Hindlimb muscle (tissue), 1 donor: ENCODE measurements at places on chromosomes 16 and 17.
A peak's percentile ranks its signal among the peaks of the same experiment; 100 is the strongest.

DNA sequence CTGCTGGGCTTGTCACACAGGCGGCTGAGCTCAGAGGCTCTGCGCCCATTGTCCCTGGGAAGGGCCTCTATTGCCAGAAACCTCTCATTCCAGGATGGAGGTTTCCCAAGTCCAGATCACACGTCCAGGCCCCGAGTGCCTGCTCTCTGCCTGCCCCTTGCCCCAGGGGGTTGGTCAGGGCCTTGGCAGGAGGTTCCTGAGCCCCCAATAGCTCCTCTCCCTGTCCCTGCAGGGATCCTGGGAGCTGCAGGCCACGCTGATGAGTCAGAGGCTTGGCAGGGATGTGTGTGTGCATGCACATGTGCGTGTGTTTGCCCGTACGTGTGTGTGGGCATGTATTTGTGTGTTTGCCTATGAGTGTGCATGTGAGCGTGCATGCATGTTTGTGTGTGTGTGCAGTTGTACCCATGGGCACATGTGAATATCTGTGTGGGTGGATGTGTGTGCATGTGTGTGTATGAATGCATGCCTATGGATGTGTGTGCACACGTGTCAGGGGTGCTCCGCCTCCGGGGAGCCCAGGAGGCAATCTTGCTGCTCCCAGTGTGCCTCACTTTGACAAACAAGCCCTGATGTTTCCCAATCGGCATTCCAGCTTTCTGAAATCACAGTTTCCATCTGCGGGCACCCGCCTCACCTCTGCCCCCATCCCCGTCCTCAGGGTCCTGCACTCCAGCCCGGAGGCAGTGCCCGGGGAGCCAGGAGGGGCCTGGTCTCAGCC, 98.4 kb upstream of the GSE1 start:
- peak; percentile 62 for DNase-seq

DNA sequence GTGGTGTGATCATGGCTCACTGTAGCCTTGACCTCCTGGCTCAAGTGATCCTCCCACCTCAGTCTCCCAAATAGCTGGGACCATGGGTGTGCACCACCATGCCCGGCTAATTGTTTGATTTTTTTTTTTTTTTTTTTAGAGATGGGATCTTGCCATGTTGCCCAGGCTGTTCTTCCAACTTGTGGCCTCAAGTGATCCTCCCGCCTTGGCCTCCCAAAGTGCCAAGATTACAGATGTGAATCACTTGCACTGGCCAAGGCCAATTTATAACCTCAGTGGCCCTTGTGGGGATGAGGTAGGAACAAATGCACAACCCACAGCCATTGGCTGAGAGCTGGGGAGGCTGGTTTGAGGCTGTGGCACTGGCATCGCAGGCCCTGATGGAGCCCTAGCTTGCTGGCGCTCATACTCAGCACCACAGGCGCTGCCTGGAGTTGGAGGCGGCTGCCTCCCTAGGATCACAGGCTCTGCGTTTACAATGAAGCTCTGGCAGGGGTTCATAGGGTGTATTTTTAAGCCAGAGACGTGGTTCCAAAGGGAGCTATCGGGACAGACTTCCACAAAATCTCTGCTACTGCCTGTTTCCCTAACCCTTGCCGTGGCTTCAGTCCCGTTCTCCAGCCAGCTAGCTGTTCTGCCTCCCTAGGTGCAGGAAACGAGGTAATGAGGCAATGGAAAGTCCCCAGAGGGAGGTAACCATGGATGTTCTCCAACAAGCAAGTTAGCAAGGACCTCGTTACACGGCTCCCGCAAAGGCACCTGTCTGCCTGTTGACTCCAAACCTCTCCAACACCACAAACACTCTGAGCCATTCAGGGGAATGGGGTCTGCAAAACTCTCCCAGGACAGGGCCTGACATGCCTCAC, 2.9 kb downstream of the ABCA3 start:
- DNase-seq = no peak

- no peak for DNase-seq
Measured at GRCh38 chr16:10824111-10824893, 5.7 kb upstream of the TVP23A start.

DNA sequence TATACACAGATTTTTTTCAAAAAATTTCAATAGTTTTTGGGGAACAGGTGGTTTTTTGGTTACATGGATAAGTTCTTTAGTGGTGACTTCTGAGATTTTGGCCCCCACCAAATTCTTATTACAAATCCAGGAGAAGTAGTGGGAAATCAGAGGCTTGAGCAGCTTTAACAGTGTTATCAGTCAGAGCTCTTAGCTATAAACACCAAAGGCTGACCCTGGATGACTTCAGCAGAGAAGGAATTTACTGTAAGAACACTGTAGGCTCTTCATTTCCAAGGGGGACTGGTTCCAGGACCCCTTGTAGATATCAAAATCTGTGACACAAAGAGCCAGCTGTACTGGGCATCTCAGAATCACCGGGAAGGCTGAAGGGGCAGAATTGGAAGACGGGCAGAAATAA, 17.8 kb downstream of the MPHOSPH6 start:
- DNase-seq = no peak

DNA sequence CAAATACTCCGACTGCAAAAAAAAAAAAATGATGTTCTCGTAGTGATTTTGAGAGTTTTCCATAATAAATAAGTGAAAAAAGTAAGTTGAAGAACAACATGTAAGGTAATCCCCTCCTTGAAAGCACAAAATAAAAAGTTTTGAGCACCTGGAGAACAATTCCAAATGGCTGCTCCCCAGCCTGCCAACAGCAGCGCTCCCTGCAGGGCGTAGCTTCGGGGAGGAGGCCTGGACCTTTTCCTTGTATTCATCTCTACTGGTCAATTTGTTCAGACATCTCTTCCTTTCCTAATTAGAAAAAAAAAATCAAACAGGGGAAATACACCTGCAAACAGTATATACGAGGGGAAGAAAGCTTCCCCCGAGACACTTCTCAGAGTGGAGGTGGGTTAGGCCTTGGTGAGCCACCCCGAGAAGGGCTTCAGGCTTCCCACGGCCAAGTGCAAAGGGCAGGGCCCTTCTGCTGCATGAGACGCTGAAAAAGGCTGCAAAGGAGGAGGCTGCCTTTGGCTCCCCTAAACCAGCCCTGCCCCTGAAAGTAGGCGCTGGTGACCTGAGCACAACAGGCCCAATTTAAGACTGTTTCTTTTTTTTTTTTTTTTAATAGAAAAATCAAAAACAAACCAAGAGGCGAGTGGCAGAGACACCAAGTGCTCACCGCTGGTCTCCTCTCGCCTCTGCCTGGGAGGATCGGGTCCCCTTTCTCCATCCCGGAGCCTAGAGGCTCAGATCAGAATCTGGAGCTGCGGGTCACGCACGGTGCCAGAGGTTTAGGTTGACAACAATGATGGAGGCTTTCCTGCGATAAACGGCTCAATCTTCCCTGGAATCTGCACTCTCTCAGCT, 193.1 kb upstream of the FOXF1 start:
- no peak for DNase-seq

- no peak for DNase-seq
Measured at GRCh38 chr17:15090533-15090932, 174.6 kb downstream of the PMP22 start.
